RCC 7860 (cell line): ENCODE measurements at places on chromosomes 3 and 15.
A peak's percentile ranks its signal among the peaks of the same experiment; 100 is the strongest.

DNA sequence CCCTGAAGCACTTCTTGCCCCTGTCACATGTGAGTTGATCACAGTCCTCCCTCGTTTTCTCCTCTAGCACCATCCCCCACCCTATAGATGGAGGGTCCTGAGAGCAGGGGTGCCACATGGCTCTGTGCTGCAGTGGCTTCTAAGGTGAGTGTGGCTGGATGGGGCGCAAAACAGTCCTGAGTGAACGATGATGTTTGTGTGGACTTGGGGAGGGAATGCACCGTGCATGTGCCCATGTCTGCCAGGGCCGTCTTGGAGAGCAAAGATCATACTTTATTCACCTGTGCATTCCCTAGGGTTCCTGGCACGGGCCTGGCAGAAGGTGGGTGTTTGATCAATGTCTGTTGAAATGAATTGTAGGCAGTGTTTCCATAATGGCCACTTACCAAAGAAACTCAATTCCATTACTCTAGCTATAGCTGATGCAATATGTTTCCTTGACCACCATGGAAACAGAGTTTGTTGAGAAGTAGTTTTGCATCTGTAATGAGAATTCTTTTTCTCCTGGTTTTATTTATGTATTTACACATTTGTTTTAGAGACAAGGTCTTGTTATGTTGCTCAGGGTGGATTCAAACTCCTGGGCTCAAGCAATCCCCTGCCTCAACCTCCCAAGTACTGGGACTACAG is 58.0 kb downstream of the ABTB1 start:
- no peak for DNase-seq

DNA sequence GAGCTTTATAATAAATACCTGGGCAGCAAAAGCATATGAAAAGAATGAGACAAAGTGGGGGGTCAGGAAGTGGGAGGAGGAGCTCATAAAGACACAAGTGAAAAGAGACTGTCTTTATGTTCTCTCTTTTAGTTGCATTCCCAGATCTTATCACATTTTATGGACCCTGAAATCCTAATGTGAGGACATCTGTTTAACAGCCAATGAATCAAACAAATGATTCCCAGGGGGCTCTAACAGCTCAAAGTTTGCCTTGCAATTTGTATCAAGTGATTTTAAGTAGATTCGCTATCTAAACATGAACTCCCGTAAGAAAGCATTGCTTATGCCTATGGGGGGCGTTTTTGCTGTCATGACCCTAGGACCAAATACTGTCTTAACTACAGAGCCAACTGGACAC is 332.3 kb upstream of the CNTN4 start:
- no peak for DNase-seq

GRCh38 chr15:88605189-88606069 is 15.7 kb upstream of the AEN start:
- DNase-seq: no peak

GRCh38 chr3:29334706-29335105 is 53.8 kb downstream of the RBMS3 start:
- no peak for DNase-seq

- peak; percentile 78 for DNase-seq
Measured at GRCh38 chr3:110414855-110415254, 656.8 kb upstream of the NECTIN3 start.

DNA sequence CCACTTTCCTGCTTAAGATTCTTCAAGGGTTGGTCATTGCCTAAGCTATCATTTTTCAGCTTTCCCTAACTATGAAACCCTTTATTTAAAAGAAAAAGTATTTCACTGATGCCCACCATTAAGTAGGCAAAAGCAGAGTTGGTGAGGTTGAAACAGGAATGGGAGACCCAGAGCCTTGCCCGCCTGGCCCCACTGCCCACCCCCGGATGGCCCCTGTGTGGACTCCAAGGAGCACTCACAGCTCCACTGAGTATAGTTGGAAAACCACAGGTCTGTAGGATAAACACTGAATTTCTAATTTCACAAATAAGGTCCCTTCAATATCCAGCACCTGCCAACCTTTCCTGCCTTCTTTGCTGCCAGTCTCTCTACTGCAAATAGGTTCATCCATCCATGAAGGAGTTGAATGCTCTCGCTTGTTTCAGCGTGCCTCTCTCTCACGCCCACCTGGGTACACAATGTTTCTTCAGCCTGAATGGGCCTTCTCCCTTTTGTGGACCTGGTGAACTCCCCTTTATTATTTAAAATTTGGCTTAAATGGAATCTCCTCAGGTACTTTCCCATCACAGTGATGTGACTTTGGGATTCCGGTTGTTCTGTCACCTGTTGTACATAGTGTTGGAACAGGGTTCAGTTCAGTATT is 8.7 kb upstream of the ACAP2 start:
- DNase-seq: no peak

GRCh38 chr3:8891303-8891702 is 72.0 kb downstream of the RAD18 start:
- DNase-seq: no peak

DNA sequence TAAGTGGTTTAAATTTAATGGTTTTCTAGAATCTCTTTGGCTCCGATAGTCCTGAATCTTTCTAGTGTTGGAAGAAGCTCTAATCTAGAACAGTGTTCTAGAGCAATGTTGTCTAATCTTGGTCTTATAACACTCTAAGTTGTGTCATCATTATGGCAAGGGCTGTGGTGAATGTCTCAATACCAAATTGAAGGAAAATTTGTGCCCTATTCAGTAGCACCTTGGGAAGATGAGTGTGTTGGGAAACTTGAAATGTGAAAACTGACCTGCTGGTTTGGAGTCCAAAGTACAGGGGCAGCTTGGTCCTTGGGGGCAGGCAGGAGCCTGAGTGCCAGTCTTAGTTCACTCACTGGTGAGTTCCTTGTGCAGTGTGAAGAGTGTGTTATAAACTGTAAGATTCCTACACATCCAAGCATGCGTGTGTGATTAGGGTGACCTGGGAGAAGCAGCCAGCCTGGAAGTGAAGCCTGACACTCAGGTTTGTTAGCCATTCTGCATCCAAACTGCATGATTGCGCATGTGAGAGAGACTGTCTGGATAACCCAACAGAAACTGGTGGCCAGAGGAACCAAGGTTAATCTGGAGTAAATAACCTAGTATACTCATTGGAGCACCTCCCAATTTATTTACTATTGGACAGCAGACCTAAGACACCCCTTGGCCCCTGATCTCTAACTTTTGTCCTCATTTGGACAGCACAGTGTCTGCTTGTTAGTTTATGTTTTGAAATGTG is 14.6 kb downstream of the ZNF592 start:
- DNase-seq: no peak
